NCI-H2107 (cell line): ENCODE measurements at places on chromosomes 3 and 15.

- DNase-seq: no peak
Measured at GRCh38 chr15:69298697-69299441, at the start of gene PAQR5. PAQR5 (plus strand) TSS chr15:69298912; CDS start chr15:69360081, 61,169 bp downstream.

GRCh38 chr15:85769182-85769900 is 25.4 kb downstream of the KLHL25 start:
- DNase-seq: no peak

GRCh38 chr3:27488821-27489220 is 4.6 kb upstream of the SLC4A7 start:
- DNase-seq: no peak

DNA sequence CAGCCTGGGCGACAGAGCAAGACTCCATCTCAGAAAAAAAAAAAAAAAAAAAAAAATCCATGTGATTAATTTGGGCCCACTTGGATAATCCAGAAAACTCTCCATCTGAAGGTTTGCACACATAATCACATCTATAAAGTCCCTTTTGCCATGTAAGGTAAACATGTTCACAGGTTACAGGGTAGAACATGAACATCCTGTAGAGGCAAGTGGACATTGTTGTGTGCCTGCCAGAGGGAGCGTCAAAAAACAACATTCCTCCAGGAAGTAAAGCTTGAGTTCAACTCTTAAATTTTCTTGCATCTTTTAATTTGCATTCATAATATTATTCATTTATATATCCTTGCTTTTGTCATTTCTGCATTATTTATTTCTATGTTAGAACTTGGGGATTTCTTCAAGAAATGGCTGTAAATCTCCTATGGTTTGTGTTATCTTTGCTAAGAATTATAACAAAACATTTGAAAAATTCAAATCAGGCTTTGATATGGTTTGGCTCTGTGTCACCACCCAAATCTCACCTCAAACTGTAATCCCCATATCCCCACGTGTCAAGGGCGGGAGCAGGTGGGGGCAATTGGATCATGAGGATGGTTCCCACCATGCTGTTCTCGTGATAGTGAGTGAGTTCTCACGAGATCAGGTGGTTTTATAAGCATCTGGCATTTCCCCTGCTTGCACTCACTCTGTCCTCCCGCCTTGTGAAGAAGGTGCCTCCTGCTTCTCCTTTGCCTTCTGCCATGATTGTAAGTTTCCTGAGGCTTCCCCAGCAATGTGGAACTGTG is 11.3 kb upstream of the TTBK2 start:
- DNase-seq: no peak

DNA sequence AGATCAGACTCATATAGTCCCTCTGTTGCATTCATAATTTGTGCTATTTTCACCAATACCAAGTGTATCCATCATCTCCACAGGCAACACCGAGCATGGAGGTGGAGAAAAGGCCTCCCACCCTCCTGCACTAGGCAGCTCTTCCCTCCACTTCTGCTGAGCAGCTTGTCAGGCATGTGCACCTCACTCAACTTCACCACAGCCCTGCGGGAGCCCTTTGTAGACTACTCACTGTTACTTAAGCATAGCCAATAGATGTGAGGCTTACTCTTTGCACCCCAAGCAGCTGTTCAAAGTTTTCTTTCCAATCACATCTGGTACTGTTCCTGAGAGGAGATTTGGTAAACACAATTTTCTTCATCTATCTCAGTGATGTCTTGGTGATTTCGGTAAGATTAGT is 16.9 kb upstream of the GUCA1C start:
- peak; percentile 19 for DNase-seq

DNA sequence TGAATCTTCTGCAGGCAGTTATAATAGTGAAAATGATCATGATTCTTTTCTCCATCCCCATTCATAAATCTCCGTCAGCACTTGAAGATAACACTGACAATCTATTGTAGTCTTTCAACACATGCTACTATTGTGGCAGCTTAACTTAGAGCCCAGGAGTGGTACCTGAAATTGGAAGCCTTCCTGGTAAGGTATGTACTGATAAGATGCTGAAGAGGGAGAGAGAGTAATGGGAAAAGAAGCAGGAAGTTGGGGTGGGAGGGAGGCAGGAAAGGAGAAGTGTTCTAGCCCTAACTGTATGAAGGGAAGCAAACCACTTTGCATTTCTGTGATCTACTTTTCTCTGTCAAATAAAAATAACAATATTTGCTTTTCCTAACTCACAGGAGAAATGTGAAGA is 197.4 kb upstream of the RORA start:
- DNase-seq: no peak

GRCh38 chr15:48373821-48374451 is 42.7 kb downstream of the DUT start:
- DNase-seq: no peak

- DNase-seq: no peak
Measured at GRCh38 chr15:34102175-34102925, 467 bp downstream of the PGBD4 start.

DNA sequence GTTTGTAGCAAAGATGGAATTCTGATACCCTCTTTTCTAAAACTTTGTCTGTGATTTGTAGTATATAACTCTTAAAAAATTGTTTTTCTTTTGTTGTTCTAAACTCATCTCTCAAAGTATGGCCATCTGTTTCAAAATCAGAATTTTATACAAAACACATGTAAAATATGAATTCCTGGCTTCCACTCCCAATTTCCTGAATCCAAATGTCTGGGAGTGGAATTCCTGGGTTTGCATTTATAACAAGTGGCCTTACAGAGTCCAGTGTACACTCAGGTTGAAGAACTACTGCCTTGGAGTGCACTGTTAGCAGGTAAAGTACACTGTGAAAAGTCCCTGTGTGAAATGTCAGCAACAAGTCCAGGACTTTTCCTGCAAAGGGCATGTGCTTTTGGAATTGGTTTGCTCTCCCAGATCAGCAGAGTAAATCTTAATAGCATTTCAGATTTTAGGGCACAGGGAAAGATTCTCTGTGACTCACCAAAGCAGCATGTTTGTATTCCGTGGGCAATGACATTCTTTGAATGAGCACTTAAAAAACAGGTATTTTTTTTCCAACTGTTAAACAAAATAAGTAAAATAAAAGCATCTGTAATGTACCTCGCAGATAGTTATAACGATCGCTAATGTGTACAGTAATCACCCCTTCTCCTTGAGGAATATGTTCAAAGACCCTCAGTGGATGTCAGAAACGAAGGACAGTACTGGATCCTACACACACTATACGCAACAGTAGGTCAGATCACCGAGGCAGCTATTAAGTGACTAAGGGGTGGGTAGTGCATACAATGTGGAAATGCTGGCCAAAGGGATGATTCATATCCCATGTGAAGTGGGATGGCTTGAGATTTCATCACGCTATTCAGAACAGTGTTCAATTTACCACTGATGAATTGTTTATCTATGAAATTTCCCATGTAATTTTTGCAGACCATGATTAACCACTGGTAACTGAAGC is 2.0 kb upstream of the CLDN16 start:
- no peak for DNase-seq

GRCh38 chr3:106025151-106025722 is 156.4 kb upstream of the CBLB start:
- no peak for DNase-seq

GRCh38 chr3:168088106-168088720 is 7.5 kb downstream of the GOLIM4 start:
- no peak for DNase-seq

DNA sequence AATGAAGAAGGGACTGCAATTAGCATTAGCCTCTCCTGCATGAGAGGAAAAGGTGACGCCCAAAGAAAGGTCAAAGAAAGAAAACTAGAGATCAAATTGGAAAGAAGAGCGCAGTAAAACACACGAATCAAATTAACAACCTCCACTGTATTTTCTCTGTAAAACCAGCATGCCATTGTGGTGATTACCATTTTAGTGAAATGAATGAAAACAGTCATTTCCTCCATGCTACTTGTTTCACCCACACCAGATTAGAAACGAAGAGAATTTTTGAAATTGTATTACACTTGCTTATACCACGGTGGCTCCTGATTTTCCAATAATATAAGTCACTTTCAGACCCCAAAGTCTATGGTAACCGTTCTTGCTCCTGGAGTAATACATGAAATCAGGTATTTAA is 71.6 kb downstream of the SUMF1 start:
- DNase-seq: no peak

DNA sequence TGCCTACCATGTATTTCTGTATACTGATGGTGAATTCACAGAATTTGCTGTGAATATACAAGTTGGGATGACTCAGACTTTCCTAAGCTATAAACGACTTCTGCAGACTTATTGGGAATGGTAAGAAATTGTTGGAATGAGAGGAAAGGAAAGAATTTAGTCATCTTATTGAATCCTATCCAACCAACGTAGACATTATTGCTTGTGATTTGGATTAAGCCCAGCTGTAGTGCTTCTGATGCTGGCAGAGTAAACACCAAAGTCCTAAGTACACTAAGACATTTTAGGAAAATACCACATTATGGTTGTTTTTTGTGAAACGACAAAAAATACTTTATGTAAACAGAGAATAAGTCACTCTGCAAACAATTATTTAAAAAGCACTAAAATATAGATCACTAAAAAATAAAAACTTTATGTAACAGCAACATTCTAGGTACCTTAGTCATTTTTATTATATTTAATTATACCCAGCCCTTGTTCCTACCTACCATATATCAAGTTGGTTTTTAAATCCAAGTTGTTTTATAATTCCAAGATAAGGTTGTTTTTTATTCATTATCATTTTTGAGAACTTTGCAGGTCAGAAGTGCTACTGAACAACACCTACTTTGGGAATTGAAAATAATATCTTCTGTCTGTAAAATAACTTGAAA is 99.2 kb upstream of the MLF1 start:
- no peak for DNase-seq

GRCh38 chr3:85591451-85591850 is 632.7 kb downstream of the CADM2 start:
- no peak for DNase-seq

- DNase-seq: no peak
Measured at GRCh38 chr15:80588801-80589200, 106.3 kb upstream of the ABHD17C start.

DNA sequence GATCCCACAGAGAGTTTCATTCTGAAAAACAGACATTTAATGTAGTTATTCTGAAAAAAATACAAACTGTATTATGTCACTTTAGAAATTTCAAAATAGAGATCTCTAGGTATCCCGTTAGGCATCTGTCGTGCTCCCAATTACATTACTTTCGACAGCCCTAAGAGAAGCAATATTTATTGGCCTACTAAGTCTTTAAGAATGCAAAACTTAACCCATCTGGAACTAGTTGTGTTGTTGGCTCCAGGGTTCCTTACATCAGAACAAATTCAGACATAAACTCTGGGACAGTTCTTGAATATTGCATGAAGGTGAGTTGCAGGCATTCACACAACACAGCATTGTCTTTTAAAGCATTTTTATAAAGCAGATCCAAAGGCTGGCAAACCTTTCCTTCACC is 498.4 kb downstream of the FHIT start:
- no peak for DNase-seq

DNA sequence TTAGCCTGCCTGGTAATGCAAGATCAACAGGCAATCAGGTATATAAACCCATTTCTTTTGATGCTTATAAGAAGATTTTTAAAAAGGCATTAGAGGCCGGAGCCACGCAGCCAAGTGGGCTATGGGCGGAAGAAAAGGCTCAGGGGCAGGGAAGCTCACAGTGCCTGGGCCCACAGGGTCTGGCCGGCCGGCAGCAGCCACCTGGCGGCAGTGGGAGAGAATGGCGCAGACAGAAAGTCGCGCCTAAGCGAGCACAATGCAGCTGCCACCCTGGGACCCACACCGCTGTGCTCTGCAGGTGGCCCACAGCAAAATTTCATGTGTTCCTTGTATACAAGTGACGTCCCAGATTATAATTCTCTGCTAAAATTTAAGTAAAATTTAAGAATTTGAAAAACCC is 448.6 kb upstream of the RASGRP1 start:
- DNase-seq: no peak

DNA sequence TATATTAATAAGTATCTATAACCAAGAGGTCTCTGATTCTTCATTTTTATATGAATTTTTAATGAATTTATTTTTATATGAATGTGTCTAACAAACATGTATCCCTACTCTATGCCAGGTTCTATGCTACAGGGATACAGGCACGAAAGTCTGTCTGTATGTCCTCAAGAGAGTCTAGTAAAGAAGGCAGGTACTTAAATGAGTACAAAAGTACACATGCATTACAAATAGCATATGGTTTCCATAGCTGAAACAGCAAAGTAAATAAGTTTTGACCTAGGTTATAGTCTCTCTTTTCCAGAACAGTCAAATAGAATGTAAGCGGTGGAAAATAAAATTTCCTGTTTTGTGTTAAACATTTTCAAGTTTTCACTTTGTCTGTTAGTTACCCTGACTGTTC is 13.3 kb upstream of the ABHD10 start:
- DNase-seq: no peak

DNA sequence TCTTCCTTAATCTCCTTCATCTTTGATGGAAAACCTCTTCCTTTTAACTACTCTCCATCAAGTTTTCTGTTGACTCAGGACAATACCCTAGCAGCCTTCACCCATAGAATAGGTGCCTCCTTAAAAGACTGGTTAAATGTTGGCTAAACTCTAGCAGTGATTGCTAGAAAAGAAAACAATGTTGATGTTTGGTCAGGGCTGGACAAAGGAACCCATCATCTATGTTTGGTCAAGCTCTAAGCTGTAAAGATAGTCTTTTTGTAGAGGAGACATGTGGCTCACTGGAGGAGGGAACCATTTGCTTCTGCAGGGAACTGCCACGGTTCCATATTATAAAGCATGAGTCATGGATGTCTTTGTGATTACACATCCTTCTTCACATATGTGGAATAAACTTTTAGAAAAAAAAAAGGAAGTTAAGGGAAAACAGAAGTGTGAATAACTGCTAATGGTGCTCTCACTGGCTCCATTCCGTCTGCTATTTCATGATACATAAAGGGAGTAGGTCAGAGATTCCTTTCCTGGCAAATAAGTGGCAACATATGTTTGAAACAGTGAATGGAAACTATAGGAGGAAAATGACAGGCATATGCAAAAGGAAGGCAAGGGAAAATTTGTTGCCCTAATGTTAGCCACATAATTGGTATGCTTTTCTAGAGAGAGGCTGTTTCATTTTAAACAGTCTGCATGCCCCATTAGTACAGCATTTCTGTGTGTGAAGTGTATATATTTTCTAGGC is 78.2 kb downstream of the CMSS1 start:
- DNase-seq: no peak
